Cortex of kidney (tissue), 1 donor: ENCODE measurements at places on chromosomes 5 and 9.

GRCh38 chr5:28344836-28345433, 1306.5 kb upstream of the CDH9 start:
- no peak for DNase-seq

- DNase-seq: no peak
These were observed 323.8 kb downstream of the PDE4D start for GRCh38 chr5:59569608-59570334.

- no peak for DNase-seq
These were observed 170.4 kb downstream of the GRIA1 start for GRCh38 chr5:153660919-153661318.

- no peak for DNase-seq
These were observed 356.0 kb upstream of the ISL1 start for GRCh38 chr5:51027271-51027670.

- no peak for DNase-seq
These were observed 105.7 kb downstream of the TMEM174 start for GRCh38 chr5:73278693-73279092.

DNA sequence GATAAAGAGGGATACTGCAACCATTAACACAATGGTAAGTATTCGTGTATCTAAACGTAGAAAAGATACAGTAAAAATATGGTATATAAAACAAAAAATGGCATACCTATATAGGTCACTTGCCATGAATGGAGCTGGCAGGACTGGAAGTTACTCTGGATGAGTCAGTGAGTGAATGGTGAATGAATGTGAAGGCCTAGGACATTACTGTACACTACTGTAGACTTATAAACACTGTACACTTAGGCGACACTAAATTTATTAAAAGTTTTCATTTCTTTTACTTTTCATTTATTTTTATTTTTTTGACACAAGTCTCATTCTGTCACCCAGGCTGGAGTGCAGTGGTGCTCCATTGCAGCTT, 14.1 kb downstream of the TDRD7 start:
- no peak for DNase-seq

DNA sequence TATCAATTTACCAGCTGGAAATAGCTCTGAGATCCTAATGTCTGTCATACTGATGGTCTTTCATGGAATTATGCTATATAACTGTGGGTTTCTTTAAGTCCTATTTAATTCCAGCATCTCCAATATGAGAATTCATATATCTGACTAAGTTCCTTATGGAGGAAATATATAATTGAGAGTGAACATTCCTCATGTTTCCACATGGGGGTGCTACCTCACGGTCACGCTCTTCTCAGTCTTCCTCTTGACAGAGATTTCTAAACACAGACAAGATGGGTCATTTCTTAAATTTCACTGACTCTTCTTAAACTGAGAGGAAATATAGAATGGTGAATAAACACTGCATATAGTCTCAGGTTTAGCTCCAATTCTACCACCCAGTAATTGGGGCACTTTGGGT, 212.1 kb downstream of the SLF1 start:
- DNase-seq: no peak

GRCh38 chr9:85534340-85534739, 207.4 kb downstream of the AGTPBP1 start:
- no peak for DNase-seq
